ENCODE measurements at places on chromosomes 5 and 9. TPM values are rescaled to one million over a fixed set of nuclear protein-coding genes. Genes with fewer than 3 reads are reported as not detected.

The EQTN gene
- not detected for total RNA-seq

The ENTPD2 gene
- not detected for total RNA-seq

The GAPT gene
- not detected for total RNA-seq

The REEP2 gene
- total RNA-seq, result 7.5 TPM

The IFNA2 gene
- not detected for total RNA-seq

The ZNF189 gene
- 20.9 TPM for total RNA-seq

The ARL15 gene
- 26.2 TPM for total RNA-seq

The FAM169A gene
- total RNA-seq, result 0.19 TPM

The IFNB1 gene
- total RNA-seq, result not detected

The CAMK4 gene
- total RNA-seq, result 5.1 TPM

The CDH18 gene
- total RNA-seq, result under 0.01 TPM

The UNC13B gene
- total RNA-seq, result 30.3 TPM

The C9orf50 gene
- not detected for total RNA-seq

The RLN2 gene
- not detected for total RNA-seq

The SAXO1 gene
- total RNA-seq, result under 0.01 TPM

The FASTKD3 gene
- 13.5 TPM for total RNA-seq

The TMC1 gene
- total RNA-seq, result under 0.01 TPM

The TMEM215 gene
- not detected for total RNA-seq

The CLIC3 gene
- 0.56 TPM for total RNA-seq

The PRDM9 gene
- total RNA-seq, result not detected

The F2RL1 gene
- 24.3 TPM for total RNA-seq

The TRAF1 gene
- total RNA-seq, result 2.3 TPM

The DBH gene
- not detected for total RNA-seq

The OR13D1 gene
- not detected for total RNA-seq

The NPR3 gene
- total RNA-seq, result 102 TPM

The KIF27 gene
- total RNA-seq, result 4.5 TPM

The PLPPR1 gene
- not detected for total RNA-seq
